ENCODE measurements at places on chromosomes 16 and 17.

DNA sequence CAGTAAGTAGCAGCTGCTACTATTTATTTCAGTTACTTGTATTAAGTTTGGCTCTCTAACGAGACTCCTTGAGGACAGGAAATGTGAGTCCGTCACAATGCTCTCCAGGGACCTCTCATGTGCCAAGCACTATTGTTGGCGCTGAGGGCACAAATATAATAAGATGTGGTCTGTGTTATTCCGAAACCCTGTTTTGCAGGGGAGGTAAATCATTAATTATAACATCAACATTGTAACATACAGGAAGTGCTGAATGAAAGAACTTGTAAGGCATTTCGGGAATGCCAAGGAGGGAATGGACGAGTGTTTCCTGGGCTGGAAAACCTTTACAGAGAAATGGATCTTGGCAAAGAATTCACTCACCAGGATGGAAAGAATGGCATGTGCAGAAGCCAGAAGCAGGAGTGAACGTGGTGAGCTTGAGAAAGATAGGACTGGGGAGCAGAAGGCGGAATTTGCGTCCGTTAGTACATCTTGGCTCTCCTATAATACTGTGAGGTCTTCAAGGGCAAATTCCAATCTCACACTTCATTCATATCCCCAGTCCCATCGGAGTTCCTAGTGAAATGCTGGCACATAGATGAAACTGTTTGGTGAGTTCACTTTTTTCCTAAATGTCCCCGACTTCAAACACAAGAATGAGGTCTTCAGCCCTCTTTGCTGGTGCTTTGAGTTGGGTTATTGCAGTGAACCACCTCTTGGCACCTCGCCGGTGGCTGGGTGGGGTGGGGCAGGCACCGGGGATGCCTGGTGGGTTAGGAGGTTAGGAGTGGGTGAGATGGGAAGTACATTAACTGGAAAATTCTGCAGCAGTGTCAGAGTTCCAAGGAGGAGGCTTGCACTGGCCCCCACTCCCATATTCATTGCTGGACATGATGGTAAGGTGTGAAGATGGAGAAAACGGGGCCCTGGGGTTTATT is 11.5 kb downstream of the TAC4 start:
- no peak for DNase-seq

- no peak for DNase-seq
Measured at GRCh38 chr17:72126575-72127486, 6.0 kb downstream of the SOX9 start.

DNA sequence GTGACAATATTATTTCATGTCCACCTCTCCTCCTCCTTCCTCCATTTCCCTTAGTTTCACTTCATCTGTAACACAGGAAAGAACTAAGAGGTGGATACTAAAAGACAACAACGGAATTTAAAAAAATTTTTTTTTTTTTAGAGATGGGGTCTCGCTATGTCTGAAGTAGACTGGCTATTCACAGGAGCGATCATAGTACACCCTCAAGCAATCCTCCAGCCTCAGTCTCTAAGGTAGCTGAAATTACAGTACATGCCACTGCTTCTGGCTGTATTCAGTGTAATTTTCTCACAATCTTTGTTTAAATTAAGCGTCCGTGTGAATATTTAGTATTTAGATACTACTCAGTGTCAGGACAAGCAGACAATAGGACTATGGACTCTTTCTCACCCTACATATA is 35.6 kb downstream of the FBXL20 start:
- no peak for DNase-seq

- no peak for DNase-seq
Measured at GRCh38 chr17:50764734-50765149, 2.6 kb downstream of the ANKRD40CL start.

DNA sequence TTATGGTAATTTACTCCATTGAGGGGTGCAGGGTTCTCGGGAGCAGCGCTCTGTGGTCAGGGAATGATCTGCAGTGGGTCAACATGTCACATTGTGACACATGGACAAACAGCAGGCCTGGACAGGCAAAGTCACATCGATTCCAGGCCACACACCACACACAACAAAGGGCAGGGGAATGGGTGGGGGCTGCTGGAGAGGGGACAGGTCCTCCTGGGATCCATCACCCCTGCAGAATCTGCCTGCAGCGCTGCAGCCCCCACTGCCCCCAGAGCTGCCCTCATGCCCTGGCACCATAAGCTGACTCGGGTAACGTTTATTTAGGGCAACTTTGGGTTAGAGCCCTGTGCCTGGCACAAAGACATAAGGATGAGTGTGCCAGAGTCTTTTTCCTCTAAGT is 9.1 kb downstream of the PEMT start:
- no peak for DNase-seq

DNA sequence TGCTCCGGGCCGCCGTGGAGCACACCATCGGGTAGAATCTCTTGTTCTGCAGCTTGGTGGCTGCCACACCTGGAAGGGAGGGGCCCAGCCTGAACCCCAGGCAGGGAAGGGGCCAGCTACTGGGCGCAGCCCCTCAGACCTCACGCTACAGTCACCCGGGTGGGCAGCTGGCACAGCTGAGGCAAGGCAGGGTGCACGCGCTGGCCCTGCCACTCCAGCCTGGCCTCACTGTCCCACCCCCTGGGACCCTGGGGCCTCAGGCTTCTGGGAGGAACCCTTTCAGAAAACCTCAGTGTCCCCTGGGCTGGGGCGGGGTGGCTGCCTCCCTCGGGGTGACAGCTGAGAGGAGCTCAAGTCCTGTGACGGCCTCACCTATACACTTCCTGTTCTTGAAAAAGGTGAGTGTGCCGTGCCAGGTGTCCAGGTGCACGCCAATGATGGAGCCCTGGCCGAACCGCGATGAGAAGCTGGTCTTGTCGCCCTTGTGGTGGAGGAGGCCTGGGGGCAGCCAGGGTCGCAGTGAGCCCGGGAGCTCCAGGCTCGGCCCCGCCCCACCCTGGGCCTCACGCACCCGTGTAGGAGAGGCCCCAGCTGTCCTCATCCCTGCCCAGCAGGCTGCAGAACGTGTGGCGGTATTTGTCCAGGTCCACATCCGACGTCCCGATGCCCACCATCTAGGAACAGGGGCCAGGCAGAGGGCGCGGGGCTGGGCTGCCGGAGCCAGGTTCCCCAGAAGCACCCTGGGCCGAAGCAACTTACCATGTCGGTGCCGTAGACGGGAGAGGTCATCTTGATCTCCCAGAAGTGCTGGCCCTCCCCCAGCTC is 4.7 kb upstream of the MRPS34 start:
- DNase-seq, result no peak

DNA sequence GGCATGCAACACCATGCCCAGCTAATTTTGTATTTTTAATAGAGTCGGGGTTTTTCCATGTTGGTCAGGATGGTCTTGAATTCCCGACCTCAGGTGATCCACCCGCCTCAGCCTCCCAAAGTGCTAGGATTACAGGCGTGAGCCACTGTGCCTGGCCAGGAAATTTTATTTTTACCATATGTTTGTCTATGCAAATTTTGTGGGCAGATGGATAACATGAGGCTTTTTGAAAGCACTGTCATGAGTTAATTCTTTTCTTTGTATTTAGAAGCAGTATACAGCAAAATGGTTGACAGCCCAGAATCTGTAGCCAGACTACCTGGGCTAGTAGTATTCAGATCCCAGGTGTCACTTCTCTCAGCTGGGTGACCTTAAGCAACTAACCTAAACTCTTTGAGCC is 8.5 kb upstream of the KPNB1 start:
- DNase-seq, result no peak
